ENCODE measurements at places on chromosomes 4 and X.

DNA sequence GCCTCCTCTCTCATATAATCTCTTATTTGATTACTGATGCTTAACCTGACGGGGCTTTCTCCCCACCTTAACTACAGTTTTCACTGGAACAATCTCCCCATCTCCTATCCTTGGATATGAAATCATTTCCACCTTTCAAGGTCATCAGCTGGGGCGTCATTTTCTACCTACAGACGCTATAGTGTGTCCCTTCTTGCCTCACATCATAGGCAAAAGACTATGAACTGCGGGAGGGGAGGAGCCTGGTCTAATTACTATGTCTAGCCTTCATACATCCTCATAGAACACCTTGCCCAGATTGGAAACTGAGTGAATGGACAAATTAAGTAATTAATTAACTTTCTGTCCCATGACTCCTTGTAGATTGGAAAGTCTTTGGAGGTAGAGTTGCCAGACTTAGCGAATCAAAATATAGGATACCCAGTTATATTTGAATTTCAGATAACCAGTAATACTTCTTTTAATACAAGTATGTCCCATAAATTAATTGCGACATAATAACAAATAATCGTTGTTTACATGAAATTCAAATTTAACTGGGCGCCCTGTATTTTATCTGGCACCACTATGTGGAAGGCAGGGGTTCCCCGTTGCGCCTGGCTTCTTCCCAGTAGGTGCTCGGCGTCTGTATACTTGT, 752 bp upstream of the ATP6AP2 start:
- DNase-seq, result peak; percentile 18

GRCh38 chr4:19278665-19279064, 973.0 kb upstream of the SLIT2 start:
- DNase-seq, result no peak

GRCh38 chrX:362937-363620, 23.6 kb downstream of the PPP2R3B start:
- no peak for DNase-seq

DNA sequence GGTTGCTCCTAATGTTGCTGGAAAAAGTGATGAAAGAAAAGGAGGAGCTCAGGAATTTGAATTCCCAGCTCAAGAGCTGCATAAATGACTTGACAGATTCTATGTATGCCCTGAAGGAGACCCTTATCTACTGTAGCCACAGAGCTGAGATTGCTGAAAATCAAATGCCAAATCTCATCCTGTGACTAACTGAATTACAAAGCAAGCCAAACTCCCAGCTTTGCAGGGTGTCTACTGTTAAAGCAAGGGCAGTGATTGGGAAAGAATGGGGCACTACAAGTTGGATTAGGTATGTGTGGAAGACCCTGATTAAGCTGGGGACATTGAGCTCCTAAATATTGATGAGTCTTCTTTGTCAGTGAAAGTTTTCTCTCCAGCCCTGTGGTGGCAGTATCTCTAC, 20.8 kb upstream of the SMIM9 start:
- DNase-seq, result no peak

- DNase-seq, result peak; percentile 67
Measured at GRCh38 chr4:147855571-147856009, 123.7 kb downstream of the ARHGAP10 start.

DNA sequence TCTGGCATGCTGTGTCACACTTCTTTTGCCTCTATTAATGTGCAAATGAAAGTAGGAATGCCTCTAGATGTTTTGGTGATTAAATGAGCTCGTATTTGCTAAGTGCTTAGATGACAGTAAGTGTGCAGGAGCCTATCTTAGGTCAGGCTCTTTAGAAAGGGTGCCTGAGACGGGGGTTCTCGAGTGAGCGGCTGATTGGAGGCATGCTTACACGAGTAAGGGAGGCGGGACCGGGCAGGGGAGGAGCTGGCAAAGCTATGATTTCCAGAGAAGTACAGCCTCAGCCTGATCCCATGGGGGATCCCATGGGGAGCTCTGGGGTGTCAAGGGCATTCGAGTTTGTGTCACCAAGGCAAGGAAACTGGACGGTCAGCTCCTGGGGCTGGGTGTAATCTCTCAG, 44.8 kb downstream of the CLDN34 start:
- no peak for DNase-seq

- DNase-seq, result no peak
Measured at GRCh38 chr4:100633269-100633668, 115.4 kb upstream of the EMCN start.

DNA sequence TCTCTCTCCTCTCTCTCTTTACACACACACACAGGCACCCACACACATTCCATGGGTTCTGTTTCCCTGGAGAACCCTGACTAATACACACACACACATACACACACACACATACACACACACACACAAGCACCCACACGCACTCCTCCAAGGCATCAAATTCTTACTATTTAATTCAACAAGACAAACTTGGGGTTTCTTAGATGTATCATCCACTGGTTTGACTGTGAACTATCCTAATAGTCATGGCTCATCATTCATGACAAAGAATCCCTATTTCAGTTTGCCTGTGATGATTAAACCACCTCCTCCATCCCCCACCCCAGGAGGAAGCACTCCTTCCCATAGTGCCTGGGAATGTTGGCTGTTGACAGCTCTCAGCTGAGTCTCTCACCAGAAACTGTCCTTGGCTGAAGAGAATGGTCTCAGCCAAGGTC, 98.2 kb downstream of the USP46 start:
- no peak for DNase-seq

- DNase-seq, result no peak
Measured at GRCh38 chr4:147682755-147683154, 1.2 kb downstream of the PRMT9 start.

DNA sequence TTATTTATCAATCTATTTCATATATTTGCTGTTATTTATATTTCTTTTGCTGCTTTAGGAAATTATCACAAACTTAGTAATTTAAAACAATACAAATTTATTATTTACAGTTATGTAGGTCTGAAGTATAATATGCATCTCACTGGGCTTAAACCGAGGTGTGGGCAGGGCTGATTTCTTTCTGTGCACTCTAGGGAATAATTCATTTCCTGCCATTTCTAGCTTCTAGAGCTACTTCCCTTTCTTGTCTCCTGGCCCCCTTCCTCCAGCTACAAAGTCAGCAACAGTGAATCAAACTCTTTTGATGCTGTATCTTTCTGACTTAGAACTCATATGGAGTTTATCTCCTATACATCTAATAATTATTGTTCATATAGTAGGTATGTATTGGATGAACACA, 303.5 kb upstream of the ARSJ start:
- DNase-seq, result no peak

GRCh38 chr4:47088298-47088697, 56.9 kb downstream of the GABRB1 start:
- DNase-seq, result no peak

- DNase-seq, result peak; percentile 60
Measured at GRCh38 chr4:150209140-150209829, 131.0 kb downstream of the DCLK2 start.

DNA sequence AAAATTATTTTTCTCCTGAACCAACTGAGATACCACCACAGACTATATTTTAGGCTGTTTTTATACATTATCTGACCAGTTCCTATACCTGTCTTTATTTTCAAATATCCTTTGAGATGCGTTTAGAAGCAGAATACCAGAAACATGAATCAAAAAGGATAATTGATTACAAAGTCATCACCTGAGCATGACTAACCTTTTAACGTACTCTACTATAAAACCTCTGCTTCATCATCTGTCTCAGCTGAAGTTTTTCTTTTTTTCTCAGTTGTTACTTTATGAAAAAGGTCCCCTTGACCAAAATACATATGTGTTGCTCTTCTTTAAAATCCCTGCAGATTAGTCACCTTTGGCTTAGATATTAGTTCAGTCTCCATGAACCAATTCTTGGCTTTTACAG, 109.8 kb downstream of the AMMECR1 start:
- no peak for DNase-seq

- no peak for DNase-seq
Measured at GRCh38 chr4:152585023-152585441, 49.1 kb upstream of the FBXW7 start.

GRCh38 chr4:189124791-189125190, 815.9 kb upstream of the FRG1 start:
- DNase-seq, result no peak

- no peak for DNase-seq
Measured at GRCh38 chrX:84475596-84475995, 26.7 kb downstream of the HDX start.

- DNase-seq, result no peak
Measured at GRCh38 chr4:81199831-81200230, 15.2 kb downstream of the PRKG2 start.

- DNase-seq, result no peak
Measured at GRCh38 chrX:39728852-39729598, 368.7 kb downstream of the BCOR start.

DNA sequence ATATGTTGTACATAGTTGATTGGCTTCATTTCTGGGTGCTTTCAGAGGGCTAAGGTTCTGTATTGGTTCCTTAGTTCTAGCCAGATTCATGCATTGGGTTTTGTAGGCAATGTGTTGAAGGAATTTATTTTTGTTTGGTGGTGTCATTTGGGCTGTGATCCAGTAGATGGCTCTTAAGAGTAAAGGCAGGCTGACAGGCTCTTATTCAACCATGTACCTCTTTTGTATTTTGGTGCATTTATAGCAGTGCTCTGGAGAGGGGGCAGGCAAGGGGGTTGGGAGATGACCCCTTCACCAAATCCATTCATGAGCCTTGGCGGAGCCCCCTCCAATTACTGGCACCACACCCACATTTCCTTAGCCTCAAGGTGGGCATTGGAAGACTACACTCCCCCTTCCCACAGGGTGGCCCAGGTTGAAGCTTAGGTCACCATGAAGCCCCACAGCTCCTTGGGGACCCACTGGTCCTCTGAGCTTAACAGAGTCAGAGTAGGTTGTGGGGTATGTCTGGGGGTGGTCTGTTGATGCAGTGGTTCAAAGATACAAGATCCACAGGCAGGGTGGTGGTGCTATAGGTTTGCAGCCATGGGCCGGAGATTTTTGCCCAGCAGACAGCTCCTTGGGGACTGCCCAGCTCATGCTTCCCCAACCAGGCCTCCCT, 143.0 kb upstream of the GNPDA2 start:
- no peak for DNase-seq

- no peak for DNase-seq
Measured at GRCh38 chr4:48439988-48440387, 43.2 kb upstream of the SLC10A4 start.

DNA sequence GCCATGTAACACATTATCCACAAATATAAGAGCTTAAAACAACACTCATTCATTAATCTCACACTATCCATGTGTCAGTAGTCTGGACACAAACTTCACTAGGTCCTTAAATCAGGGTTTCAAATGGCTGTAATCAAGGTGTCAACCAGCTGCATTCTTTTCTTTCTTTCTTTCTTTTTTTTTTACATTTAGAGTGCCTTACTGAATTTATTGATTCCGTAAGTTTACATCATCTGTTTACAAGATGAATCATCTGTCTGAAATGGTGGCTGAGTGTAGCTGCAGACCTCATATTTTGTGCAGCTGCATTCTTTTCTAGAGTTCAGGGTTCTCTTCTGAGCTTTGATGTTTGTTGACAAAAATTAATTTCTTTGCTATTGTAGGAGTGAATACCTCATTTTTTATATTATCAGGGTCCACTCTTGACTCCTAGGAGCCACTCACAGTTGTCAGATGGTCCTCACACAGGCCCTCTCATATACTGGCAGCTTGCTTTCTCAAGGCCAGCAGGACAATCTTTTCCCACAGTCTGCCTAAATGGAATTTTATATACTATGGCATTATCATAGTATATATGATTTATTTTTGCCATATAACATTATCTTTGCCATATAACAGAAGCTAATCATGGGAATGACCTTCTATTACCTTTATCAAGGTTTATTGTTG, 37.8 kb downstream of the SPOCK3 start:
- no peak for DNase-seq

GRCh38 chr4:151267822-151268535, 9.0 kb upstream of the PRSS48 start:
- DNase-seq, result no peak

DNA sequence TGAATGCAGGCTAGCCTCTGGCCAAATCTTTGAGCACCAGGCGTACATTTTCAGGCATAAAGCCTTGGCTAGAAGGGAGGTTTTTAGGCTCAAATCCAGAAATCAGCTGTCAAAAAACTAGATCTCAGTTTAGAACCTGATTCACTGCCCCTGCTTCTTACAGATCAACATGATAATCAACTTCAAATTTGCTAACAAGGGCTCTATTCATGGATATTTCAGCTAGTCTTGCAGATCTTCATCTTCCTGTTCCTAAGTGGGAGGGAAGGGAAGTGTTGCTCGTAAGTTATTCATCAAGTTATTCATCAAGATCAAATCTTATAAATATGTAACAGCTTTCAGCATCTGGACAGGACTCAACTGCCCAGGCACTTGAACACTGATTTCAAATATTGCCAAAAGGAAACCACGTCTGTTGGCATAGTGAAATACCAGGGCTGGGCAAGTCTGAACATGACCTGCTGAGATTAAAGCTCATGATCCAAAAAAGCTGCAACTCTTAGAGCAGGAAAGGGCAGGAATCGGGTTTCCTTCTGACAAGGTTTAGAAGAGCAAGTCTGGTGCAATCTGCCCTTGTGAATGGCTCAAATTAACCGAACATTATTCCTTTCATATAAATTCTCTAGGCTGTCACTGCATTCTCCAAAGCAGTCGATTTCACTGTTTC, 200.3 kb downstream of the PDGFC start:
- no peak for DNase-seq

GRCh38 chrX:121114691-121115090, 67.3 kb downstream of the GLUD2 start:
- no peak for DNase-seq

- DNase-seq, result peak; percentile 20
Measured at GRCh38 chr4:41880840-41881831, 54.1 kb upstream of the TMEM33 start.

DNA sequence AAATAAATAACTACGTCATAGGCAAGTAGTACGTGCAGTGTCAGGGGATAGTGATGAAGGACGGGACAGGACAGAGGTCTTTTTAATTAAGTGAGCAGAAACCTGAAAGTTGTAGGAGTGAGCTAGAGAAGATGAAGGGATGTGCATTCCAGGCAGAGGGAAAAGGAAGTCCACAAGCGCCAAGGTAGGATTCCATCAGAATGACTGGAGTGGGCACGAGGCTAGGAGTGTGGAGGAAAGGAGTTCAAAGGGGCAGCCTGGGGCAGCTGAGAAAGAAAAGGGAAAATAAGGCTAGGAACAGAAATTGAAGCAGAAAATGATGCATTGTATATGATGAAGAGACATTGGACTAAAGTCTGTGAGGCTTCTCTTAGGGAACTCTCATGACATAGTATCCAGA, 192.2 kb upstream of the TLL1 start:
- DNase-seq, result no peak

- no peak for DNase-seq
Measured at GRCh38 chr4:128169245-128169644, 108.1 kb downstream of the LARP1B start.

- peak; percentile 39 for DNase-seq
Measured at GRCh38 chr4:122798101-122798500, 28.5 kb upstream of the FGF2 start.

DNA sequence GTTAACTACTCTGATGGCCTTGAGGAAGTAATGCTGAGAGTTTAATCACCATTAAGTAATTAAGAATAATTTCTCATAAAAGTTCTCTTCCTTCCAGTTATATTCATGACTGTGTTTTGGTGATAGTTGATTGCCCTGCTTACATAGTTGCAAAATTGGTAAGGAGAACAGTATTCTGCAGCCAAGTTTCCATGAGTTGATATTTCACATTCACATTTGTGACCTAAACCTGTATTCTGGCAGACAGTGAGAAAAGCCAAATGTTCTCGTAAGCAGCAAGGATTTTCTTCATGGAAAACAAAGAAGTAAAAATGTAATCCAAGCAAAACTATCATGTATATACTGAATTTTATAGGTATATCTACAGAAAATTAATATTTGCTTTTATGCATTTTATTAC, 187.8 kb upstream of the NUDT6 start:
- DNase-seq, result no peak

- no peak for DNase-seq
Measured at GRCh38 chr4:147830987-147831386, 99.1 kb downstream of the ARHGAP10 start.

Measured in suppressor macrophage treated with lipopolysaccharide for 1 hour (primary cell).